ENCODE measurements at places on chromosomes 1 and 21.

DNA sequence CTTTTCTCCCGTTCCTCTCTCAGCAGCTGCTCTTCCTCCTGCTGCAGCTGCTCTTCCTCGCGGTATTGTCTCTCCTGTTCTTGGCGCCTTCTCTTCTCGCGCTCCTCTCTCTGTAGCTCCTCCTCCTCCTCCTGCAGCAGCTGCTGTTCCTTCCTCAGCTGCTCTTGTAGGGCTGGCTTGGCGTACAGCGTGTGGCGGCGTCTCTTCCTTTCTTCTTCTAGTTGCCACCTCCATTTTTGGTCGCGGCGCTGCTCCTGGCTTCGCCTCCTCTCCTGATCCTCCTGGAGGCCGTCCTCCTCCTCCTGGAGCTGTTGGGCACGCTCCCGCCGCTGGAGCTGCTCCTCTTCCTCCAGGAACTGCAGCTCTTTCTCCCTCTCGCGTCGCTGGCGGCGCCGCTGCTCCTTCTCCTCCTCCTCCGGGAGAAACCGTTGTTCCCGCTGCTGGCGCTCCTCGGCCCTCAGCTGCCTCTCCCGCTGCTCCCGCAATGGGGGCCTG, 4.8 kb downstream of the TCHH start:
- no peak for DNase-seq

DNA sequence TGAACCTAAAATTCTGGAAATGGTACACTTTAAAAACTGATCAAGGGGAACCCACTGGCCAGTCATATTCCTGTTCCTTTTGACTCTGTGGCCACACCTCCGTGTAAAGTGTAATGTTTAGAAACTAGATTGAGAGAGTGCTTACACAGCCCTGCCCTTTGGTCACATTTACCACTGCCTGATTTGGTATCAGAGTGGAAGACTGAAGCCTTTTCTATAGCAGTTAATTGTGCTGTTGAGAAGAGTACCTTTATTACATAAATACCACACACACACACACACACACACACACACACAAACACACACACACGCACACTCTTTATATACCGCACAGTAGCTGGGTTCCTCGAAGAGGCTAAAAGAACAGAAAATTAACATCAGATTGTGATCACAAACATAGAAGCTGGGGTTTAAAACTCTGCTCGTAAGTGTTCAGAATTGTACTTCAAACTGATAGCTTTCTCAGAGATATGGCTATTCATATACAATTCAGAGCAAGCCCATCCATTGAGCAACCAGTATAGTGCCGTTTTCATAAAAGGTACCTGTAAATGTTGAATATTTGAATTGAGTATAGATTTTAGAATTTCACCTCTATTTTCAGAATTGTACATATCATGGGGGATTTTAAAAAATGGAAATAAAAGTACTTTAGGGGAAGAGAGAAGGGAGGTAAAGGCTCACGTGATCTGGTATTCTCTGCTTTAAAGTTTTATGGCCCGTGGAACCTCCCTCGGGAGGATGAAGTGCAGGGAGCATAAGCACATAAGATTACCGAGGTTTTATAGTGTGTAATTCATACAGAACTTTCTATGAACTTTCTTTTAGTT, 37.5 kb downstream of the CAMTA1 start:
- no peak for DNase-seq

- no peak for DNase-seq
These were observed 29.3 kb upstream of the SELENON start for GRCh38 chr1:25770541-25771220.

DNA sequence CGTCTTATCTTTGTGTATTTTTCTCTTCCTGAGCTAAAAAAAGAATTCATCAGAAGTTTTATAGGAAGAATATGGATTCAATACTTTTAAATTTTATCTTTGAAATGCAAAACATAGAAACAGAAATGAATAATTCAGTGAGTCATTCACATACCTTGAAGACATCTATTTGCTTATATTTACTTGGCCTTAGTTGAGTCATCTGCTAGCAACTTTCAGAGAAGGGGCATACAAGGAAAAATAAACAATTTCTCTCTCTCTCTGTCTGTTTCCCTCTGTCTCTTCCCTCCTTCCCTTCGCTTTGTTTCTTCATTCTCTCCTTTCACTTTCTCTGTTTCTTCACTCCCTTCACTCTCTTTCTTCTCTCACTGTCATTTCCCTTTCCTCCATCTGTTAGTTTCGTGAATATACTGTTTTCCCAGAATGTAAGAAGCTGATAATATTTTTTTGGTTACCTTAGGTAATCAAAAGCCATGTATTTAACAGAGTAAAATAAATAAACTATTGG, 477.2 kb downstream of the BRINP3 start:
- no peak for DNase-seq

DNA sequence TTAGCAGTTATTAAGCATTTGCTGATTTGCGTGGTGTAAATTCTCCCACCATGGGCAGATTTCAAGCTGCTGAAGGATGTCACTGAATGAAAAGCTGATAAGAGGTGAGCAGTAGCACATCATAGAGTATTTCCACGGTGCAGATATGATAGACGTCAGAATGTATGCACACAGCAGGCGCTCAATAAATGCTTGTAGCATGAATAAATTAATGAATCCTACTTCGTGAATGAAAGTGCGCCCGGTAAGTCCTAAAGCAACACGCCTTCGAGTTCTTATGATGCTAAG, 510 bp upstream of the UBIAD1 start:
- DNase-seq, result no peak

All from stimulated activated CD8-positive, alpha-beta memory T cell treated with anti-CD3 and anti-CD28 coated beads, Interleukin-4, amount 100 ng/mL, for 4 hours (primary cell).